ENCODE measurements at places on chromosomes 1 and 21.

- no peak for DNase-seq
Measured at GRCh38 chr1:188444526-188444925, 1615.8 kb downstream of the PLA2G4A start.

DNA sequence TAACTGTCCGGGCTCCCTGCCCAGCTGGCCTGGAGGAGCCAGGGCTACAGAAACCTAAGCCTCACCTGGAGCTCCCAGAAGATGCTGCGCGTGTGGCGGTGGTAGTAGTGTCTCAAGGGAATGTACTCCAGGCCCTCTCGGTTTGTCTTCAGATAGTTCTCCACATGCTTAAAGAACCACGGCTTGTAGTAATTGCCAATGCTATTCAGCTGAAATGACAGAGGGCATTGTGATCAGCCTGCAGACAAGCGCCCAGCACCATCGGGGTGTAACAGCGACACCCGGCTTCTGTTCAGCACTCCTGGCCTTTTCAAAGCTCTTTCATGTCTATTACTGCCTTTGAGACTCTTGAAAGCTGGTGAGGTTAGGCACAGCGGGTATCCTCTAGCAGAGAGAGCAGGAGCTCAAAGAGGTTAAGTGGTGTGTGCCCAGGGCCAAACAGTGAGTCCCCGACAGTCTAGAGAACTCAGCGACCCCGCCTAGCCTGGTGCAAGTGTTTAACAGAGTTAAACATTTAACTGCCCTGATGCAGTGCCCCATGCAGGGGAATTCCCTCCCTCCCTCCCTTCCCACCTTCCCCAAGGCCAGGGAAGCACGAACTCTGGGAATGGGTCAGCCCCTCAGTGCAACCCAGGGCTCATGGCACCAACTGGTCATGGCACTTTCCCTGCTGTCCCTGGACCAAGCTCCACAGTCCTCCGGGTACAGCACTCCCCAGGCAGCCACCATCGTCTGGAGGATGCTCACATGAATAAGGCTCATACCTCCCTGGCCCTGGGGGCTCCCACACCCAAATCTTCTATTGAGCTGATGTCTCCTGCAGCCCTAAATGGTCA, 21.5 kb downstream of the DHCR24 start:
- DNase-seq: no peak

- no peak for DNase-seq
Measured at GRCh38 chr1:928825-929661, 5.3 kb downstream of the SAMD11 start.

GRCh38 chr1:228216371-228217320, 8.8 kb downstream of the OBSCN start:
- DNase-seq: no peak

- no peak for DNase-seq
Measured at GRCh38 chr1:13965770-13966398, 265.9 kb downstream of the PRDM2 start.

- no peak for DNase-seq
Measured at GRCh38 chr1:9302745-9303524, 10.2 kb downstream of the SPSB1 start.

DNA sequence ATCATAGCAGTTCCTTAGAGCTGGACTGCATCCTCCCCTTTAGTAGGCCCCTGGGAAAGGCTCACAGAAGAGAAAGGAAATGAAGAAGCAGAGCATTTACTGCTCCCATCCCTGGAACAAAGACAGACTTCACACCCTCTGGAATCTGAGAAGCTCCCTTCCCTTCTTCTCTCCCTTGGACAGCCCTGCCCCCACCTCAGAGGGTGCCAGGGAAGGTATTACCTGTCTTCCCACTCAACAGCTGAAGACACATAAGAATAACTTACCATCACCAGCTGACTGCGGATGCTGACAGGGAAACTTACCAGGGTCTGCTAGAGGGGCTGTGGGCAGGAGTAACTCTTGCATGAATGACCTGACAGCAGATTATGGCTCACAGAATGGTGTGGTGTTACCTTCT, 14.1 kb upstream of the FAAH start:
- DNase-seq: no peak

- DNase-seq: no peak
Measured at GRCh38 chr1:164876398-164877116, 317.6 kb downstream of the PBX1 start.

- DNase-seq: no peak
Measured at GRCh38 chr1:175548774-175549173, 194.6 kb downstream of the TNR start.

- no peak for DNase-seq
Measured at GRCh38 chr1:225329041-225329440, 98.8 kb downstream of the LBR start.

- DNase-seq: no peak
Measured at GRCh38 chr1:201964261-201964660, 9.0 kb downstream of the TIMM17A start.

GRCh38 chr1:145714524-145715111, 4.7 kb upstream of the CD160 start:
- DNase-seq: no peak

DNA sequence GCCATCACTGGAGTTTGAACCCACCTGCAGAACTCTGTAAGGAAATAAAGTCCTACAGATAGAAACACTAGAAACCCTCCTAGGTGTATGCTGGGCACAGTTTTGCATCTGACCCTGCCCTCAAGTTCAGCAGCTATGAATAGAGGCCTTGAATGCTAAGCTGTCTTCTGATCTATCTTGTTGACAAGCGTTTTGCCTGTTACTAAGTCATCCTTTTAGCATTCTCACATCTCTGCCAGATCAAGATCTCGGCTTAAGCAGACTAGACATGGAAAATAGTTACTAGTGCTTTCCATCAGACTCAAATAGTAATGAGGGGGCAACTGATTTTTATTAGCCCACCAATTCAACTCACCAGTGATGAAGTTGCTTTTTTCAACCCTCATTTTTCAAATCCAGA, 10.5 kb downstream of the TBX15 start:
- DNase-seq: no peak

DNA sequence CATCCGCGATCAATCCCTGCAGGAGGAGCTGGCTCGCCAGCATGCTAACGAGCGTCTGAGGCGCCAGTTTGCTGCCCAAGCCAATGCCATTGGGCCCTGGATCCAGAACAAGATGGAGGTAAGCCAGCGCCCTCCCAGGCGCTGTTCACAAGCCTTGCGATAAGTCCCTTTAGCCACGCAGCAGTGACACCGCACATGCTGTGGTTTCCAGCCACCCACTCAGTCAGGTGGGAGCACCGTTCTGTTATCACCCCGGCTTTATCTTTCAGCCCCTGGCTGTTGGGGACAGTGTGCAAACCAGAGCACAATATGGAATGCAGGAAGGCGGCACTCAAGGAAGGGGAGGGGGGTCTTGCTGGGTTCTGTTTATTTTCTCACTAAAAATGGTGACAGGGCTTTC, 41.1 kb upstream of the MTR start:
- DNase-seq: no peak

DNA sequence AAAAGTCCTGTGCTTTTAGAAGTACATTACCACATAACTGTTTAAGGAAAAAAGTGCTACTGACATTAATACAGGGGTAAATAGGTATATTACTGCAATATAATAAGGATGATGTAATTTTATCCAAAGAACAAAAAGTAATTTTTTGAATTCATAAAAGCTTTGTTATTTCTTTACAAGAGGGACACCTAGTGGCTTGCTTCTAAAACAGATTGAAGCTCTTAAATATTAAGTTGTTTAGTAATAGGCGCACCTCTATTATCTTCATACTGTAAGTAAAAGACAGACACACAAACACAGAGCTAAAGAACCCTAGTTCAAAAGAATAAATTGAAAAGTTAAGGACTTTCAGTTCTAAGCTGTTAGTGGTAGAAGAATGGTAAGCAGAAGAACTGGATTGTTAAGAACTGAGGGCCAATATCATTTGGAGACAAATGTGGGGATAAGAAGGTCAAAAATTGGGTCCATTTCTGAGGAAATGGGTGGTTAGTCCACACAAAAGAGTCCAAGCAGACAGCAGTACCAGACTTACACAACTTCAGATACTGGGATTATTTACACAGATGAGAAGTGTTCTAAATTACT, 15.4 kb downstream of the ZNHIT6 start:
- DNase-seq: no peak

DNA sequence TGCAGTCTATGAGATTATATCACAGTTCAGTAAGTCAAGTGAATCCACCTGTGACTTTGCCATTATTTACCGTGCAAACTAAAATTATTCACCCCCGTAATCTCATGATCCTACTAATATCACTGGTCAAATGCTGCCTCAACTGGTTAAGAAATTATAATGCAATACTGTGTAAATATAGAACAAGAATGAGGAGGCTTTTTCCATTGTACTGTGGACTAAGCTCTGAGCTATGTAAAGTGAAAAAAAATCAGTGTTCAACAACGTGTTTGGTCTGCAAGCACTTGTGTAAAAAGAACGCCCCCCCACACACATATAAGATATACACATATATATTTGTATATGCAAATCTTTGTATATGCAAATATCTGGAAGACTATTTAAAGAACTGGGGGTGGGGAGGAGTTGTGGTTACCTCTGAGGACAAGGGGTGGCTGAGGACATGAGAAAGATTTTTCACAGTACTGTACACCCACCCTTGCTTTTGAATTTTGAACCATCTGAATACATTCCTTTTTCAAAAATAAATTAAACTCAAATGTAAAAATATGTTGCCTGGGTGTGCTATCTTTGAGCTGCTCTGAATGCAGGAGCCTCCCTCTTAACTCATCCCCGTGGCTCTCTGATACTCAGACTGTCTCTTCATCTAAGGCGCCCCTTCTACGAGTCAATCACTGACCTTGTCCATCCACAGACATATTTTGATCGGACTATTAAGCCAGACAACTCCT, 57.0 kb downstream of the PTP4A2 start:
- DNase-seq: no peak
